ENCODE measurements at places on chromosomes 2 and 18.

DNA sequence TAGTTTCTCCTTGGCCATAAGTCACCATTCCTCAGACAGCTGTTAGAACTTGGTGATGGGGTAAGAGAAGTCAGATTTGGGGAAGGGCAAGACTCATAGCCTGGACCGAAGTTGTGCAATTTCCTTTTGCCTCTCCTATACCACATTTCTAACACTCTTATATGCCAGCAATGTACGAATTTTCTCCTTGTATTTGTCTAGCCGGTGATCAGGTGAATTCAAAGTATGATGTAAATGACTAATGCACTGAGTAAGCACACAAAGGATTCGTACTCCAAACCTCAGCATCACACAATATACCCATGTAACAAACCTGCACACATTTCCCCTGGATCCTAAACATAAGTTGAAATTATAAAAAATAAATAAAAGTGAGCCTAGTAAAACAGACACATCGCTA, 1143.5 kb upstream of the CELF4 start:
- DNase-seq = no peak

DNA sequence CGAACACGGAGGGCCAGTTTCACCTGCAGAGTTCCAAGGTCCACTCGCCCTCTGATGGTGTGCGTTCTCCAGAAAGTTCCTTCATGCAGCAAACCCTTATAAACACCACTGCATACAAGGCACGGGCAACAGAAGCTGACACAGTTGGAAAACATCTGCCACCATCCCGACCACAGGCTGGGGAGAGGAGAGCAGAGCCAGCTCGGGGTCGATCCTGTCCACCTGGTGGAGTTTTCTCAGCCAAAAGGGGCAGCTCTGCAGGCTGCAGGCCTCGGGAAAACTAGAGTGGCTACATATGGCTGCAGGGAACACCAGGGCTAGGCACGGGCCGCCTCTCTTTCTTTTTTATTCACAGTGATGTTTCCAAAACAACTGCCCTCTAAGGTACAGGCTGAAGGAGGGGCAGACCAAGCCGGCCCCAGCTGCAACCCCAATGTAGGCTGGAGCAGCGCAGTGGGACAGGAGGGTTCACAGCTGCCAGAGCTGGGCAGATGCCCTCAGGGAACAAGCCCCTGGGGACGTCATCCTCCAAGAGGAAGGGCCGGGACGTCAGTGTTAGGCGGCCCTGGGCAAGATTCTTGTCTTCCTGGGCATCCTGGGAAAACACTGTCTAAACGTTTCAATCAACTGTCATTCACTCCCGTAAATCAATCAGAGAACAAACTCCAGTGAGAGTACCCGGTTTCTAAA, 274.7 kb downstream of the TWIST2 start:
- DNase-seq = no peak

- no peak for DNase-seq
Observed at GRCh38 chr2:55151733-55152433, 80.2 kb downstream of the CLHC1 start.

GRCh38 chr2:132788310-132788838, 118.4 kb upstream of the LYPD1 start:
- DNase-seq = no peak

DNA sequence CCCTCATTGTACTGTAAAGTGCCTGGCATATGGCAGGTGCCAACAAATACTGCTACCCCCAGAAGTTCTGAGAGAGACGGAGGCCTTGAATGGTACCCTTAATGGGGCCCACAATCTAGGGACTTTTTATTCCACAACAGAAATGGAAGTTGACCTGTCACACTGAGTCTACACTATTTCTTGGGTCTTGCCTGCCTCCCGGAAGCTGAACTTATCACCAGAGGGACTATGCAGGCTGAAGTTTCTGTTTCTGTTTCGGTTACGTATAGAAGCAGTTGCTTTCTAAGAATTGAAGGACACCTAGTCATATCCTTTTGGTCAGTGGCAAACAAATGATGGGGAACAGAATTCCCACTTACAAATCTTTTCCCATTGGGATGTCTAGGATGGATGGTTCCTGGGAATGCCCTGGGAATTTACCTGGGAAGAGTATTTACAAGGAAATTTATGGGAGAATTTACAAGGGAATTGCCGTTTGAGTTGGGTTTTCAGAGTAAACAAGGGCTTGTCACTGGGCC, 74.2 kb downstream of the HS1BP3 start:
- no peak for DNase-seq

DNA sequence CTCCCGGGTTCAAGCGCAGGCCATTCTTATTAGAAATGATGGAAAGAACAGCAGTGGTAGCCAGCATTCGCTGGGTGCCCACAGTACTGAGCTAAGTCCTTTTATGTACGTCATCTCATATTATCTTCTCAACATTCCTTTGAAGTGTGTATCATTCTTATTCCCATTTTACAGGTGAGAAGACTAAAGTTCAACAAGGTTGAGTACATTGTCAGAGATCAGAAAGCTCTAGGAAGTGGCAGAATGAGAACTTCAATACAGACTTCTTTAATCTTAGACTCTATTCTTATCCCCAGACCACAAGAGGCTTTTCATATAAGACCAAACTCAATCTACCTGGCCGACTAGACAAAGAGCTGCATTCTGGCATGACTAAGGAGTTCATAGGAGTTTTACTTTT, 86.7 kb downstream of the NPAS2 start:
- DNase-seq = no peak

DNA sequence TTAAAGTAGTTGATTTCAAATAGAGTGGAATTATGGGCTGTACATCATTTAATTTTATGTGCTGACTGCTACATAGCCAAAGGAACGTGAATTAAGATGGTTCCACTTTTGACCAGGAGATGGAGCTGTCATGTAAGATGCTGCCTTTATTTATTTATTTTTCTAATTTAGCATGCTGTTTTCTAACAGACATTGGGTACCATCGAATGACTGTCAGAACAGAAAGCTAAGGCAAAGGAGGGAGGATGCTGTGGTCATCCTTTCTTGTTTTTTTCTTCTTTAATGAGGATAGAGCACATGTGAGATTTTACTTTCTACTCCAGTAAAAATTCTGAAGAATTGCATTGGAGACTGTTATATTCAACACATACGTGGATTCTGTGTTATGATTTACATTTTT, at the start of gene SCN2A:
TSS of gene SCN2A (plus strand) at position 185 of the 400 bp plus-strand sequence. CDS start 56,410 bp downstream, outside the sequence.
- DNase-seq = peak; percentile 80

DNA sequence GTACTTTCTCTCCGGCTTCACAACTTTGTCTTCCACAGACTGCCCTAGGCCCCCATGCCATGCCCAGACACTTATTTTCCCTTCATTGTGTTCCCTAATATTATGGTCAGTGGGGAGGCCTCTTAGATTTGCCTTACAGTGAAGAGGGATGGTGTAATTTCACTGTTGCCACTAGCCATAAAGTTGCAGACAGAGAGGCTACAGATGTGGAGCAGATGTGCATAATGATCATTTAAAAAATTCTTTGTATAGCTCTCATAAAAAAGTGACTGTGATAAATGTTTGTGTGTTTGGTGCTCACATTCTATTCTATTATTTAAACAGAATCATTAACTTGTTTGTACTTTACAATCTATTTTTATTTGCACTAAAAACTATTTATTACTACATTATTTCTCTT, 67.5 kb upstream of the FN1 start:
- no peak for DNase-seq

DNA sequence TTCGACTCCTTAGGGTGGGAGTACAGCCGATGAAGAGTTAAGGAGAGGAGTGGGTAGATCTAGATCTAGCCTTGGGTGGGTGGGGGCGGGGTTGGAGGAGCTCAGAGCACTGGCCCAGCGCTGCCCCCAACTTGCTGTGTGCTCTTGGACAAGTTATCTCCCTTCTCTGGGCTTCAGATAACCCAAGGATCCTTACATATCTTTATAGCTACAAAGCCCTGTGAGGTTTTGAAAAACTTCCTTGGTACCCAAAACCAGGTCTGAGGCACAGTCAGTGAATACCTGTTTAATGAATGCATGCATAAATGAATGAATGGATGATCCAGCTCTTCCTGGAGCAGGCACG, 1.3 kb upstream of the ODC1 start:
- DNase-seq = no peak

- DNase-seq = no peak
Observed at GRCh38 chr2:96344011-96344410, 8.4 kb downstream of the NCAPH start.

DNA sequence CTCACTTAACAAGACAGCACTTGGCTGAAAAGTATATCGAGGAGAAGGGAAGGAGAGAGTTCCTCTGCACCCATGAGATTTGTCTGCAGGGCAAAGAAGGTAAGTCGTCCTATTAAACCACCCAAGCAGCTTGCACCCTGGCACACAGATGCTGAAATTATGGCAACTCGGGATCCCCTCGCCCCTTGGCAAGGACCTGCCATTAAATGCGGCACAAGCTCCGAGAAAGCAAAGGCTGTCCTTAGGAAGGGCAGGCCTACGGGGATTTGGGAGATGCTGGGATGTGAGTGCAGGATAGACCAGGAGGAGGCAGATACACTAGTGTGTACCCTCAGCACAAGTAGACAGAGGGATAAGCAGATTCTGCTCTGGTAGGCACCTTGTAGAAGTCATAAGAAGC, 191.5 kb downstream of the ALK start:
- no peak for DNase-seq

GRCh38 chr18:9334973-9335696, 562 bp downstream of the TWSG1 start:
- peak; percentile 55 for DNase-seq

- DNase-seq = no peak
Observed at GRCh38 chr2:219567131-219567530, 4.2 kb downstream of the OBSL1 start.

GRCh38 chr2:178363252-178363651, 87.7 kb downstream of the PRKRA start:
- no peak for DNase-seq

DNA sequence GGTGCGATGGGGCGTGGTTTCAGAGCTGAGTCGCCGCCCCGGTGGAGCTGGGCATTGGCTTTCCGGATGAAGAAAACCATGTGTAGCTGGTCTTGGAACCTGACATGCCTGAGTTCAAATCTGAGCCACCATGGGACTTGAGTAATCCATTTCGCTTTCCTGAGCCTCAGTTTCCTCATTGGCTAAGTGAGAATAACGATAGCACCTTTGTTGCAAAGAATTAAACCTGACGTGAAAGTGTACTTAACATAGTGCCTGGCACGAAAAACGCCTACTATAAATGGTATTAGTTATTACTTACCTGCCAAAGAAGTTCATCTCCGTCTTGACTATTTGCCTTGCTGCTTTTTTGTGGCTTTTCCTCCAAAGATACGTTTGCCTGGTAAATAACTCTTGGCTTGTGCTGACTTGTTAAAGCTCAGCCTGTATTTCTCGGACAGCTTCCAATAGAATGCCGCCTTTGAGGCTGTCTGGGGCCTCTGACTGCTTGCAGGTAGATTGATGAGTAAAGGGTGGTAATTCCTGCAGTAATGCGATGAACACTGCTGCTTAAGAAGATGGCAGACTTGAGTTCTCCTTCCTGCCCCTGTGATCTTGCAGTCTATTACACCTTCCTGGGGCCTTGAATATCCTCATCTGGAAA, 1.3 kb downstream of the CDCA7 start:
- DNase-seq = no peak

DNA sequence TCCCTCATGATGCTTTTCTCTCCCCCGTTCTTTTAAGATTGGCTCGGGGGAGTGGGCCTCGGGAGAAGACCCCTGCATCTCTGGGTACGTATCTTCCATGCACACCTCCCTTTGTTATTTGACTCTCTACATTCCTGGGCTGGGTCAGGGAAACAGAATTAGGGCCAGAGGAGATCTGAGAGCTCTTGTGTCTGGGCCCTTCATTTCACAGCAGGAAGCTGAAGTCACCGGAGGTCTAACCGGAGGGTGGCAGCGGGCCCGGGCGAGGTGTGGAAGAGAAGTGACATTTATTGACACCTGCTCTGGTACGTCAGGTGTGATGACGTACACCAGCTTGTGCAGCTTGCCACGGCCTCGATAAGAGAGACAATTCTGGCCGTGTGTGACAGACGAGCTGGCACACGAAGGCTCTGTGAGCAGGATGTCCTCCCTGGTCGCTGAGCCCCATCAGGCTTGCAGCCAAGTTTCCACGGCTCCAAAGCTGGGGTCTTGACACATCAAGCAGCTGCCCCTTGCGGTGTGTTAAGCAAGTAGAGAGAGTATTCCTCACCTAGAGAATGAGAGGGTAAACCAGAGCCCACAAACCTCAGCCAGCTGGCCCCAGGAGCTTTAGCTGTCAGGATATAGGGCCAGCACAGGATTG, 30.4 kb downstream of the TOGARAM2 start:
- peak; percentile 75 for DNase-seq

GRCh38 chr2:112701052-112701451, 19.8 kb upstream of the NT5DC4 start:
- DNase-seq = no peak

DNA sequence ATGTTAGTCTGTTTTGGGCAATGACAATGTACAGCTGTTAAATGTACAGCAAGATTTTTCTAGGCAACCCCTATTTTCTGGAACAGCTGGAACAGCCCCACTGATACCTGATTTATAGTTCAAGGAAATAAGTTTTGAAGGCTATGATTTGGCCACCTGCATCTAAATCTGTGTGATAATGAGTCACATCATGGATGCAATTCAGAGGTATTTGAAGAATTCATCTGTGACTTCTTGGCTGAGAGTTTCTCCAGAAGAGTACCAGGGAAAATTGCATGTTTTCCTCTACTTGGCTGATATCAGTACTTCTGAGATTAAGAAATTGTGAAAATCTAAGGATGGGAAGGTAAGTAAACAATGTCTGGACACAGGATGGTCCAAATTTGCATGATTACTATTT, 40.7 kb upstream of the NT5C1B start:
- no peak for DNase-seq

GRCh38 chr2:237143676-237144440, 58.2 kb downstream of the COPS8 start:
- DNase-seq = no peak

GRCh38 chr2:227870710-227871374, 589 bp upstream of the DAW1 start:
- DNase-seq = no peak

DNA sequence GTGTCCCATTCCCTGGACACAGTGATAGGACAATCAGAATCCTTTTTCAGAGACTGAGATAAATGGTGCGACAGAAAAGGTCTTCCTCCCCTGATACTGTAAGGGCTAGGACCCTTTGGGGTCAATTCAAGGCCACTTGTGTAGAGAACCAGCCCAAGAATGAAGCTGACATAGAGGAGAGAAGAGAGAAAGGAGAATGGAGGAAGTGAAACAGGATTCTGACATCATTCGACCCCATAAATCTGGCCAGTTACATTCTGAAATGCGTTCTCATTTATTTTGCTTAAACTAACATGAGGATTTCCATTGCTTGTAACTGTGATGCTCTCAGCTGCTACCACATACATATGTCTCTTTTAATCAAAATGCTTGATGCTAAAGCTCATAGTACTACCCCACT, 148.1 kb downstream of the TMEM163 start:
- DNase-seq = no peak

- no peak for DNase-seq
Observed at GRCh38 chr2:60853531-60853930, 27.8 kb upstream of the REL start.

DNA sequence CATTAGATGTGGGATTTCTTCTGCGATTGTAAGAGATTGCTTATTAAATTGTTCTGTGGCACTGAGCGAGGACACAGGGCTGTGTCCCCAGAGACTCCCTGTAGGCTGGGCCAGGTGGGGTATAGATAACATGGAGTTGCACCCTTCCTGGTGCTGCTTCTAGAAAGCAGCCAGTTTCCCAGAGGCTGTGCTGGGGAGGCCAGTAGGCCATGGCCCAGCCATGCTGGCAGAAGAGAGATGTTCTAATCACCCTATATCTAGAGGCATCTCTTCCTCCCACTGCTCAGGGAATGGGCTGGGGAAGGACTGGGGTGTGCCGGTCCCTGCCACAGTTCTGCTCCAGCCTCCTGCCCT, 66.9 kb downstream of the HS1BP3 start:
- no peak for DNase-seq

Data from NCI-H345 (cell line).